ENCODE measurements at places on chromosomes 7 and 10.

- no peak overlapping the region for H3K4me3 ChIP-seq
- no peaks in the 10 kb centered on the region for H3K27me3 ChIP-seq
- no peak overlapping the region for H3K27ac ChIP-seq
- no peaks in the 10 kb centered on the region for H3K36me3 ChIP-seq
- peaks cover 35% of the 10 kb centered on the region for H3K4me1 ChIP-seq
Measured at GRCh38 chr7:97310-97841, 95.0 kb upstream of the FAM20C start.

DNA sequence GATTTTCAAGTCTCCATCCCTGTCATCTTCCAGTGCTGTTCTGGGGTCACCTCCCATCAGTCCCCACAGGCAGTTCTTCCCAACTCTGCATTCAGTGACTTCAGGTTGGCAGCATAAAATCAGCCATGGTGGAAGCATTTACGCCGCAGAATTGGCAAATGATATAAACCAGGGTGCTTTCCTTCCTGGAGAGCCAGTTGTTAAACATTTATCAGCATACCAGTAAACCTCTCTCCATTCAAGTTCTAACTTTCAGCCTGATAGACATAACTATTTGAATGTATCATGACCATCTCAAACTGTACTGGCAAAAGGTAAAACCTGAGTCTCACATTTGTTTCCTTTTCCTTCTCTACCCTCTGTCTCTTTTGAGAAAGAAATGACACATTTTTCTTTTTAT is 69.7 kb upstream of the ITPRID1 start:
- no peaks in the 10 kb centered on the region for H3K4me1 ChIP-seq
- no peak overlapping the region for H3K27ac ChIP-seq
- peaks cover 4% of the 10 kb centered on the region for H3K27me3 ChIP-seq
- no peaks in the 10 kb centered on the region for H3K36me3 ChIP-seq
- no peak for DNase-seq

GRCh38 chr10:94334857-94335256 is 27.9 kb downstream of the NOC3L start:
- no peaks in the 10 kb centered on the region for H3K27me3 ChIP-seq
- no peak overlapping the region for H3K27ac ChIP-seq
- DNase-seq = no peak
- peaks cover 31% of the 10 kb centered on the region for H3K36me3 ChIP-seq
- H3K4me3 ChIP-seq = no peak overlapping the region

DNA sequence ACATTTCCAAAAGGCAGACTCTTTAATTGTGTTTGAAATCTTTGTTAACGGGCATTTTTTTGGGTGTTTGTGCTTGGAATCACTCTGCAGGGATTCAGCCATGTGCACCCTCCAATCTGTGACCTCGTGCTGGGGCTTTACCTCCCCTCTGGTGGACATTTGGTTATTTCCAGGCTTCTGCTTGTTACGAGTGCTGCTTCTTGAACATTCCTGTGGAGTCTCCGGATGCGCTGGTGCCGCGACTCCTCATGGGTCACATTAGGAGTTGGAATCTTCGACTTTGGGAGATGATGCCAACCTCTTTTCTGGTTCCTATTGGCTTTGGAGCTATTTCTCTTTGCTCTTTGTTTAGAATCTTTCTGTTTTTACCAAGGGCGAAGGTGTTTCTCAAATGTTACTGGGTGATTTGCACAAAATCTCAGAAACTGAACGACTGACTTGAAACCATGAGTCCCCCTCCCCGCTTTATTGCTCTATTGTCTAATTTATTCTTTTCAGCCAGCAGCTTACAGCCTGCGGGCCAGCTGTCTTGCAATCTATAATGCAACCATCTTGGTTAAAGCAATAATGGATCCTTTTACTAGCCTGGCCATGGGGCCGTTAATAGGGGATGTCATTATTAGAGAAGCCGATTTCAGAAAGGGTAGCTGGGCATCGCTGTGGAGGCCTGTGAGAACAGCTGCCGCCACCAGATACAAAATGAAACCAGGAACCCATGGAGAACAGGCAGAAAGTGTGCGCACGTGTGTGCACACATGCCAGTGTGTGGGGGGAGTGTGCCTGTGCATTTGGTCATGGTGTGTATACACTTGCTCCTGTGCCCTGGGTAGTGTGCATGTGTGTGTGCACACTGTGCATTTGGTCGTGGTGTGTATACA is 9.9 kb upstream of the DPYSL4 start:
- H3K4me3 ChIP-seq = no peak overlapping the region
- H3K27me3 ChIP-seq = peaks cover 4% of the 10 kb centered on the region
- DNase-seq = no peak
- H3K27ac ChIP-seq = no peak overlapping the region
- no peaks in the 10 kb centered on the region for H3K4me1 ChIP-seq

DNA sequence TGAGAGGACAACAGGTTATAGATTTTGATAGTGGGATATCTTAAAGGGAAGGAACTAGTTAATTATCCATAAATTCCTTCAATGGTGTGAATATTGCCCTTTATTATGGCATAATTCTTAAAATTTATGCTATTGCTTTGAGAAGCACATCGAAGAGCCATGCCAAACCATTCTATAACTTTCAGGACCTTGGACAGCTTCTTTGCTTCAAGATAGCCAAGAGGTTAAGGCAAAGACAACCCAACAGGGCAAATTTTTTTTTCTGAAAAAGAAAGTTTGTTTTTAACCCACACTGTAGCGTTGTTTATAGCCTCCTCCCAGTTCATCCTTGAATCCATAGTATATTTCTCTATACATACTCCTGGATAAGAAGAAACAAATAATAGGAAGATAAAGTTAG is 103.2 kb downstream of the NRG3 start:
- no peaks in the 10 kb centered on the region for H3K36me3 ChIP-seq
- no peak overlapping the region for H3K4me3 ChIP-seq
- H3K4me1 ChIP-seq = peaks cover 8% of the 10 kb centered on the region
- H3K27ac ChIP-seq = no peak overlapping the region

- H3K4me1 ChIP-seq = peaks cover 15% of the 10 kb centered on the region
- no peaks in the 10 kb centered on the region for H3K36me3 ChIP-seq
- no peak overlapping the region for H3K27ac ChIP-seq
- no peak for DNase-seq
- no peak overlapping the region for H3K4me3 ChIP-seq
- no peaks in the 10 kb centered on the region for H3K27me3 ChIP-seq
Measured at GRCh38 chr7:81687062-81687461, 82.8 kb downstream of the HGF start.

Data from endothelial cell of umbilical vein (primary cell).